Lower lobe of right lung (tissue), 2 donors: ENCODE measurements at places on chromosomes 6 and 20. TPM values are rescaled to one million over a fixed set of nuclear protein-coding genes. Genes with fewer than 3 reads are reported as not detected.

The LY6G6D gene
- total RNA-seq: not detected

DNA sequence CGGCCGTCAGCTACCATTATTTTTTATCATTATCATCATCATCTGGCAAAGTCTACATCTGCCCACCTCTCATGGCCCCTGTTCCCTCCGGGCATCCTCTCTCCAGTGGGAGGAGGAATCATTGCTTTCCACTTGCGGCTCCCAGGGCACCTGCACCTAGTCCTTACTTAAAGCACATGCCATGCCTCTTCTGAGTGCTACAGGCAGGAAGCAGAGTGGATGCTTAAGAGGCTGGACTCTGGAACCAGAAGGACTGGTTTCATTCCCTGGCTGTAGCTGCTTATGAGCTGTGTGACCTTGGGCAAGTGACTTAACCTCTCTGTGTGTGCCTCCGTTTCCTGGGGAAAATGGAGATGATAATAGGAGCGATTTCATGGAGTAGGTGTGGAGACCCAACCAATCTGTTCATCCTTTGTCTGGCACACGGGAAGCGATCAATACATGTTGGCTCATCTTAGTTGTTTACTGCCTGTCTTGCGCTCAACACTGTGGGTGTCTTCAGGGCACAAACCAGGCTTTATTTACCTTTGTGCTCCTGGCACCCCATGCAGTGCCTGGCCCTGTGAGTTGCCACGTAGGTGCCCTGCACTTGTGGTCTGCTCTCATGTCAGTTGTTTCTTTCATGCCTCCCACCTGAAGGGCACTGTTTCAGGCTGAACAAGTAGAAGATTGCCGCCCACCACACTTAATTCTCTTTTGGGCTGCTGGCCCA, 317.0 kb upstream of the SULF2 start:
- no peak overlapping the region for H3K27ac ChIP-seq
- no peaks in the 10 kb centered on the region for H3K27me3 ChIP-seq
- H3K4me1 ChIP-seq: no peaks in the 10 kb centered on the region
- DNase-seq: no peak
- H3K4me3 ChIP-seq: no peak overlapping the region
- no peaks in the 10 kb centered on the region for H3K36me3 ChIP-seq

DNA sequence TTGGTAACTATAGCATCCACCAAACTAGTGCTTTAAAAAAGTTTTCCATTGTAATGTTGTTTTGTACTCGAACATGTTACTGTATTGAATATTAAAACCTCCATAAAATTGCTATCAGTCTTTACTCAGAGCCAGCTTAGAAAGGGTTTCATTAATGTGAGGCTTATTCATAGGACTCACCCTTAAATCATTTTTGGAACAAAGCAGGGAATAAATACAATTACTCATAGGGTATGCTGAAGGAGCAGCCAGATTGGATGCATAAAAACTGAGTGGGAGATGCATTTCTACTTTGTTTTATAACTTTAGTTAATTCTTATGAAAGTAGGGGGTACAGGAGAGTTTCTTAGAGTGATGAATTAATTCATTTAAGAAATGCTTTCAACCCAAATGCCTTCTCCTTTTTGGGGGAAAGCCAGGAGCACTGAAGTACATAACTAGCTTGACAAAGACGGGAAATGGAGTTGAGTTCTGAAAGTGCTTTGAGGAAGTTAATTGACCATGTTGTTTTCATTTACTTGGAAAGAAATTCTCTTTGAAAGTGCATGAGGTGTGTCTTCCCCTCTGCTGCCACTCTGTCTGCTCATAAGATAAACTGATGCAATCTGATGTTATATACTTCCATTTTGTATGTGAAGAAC, 90.3 kb downstream of the RNF144B start:
- peaks cover 18% of the 10 kb centered on the region for H3K4me1 ChIP-seq
- peak overlapping the region; percentile 57 for H3K27ac ChIP-seq
- no peaks in the 10 kb centered on the region for H3K36me3 ChIP-seq
- H3K4me3 ChIP-seq: no peak overlapping the region

- no peaks in the 10 kb centered on the region for H3K27me3 ChIP-seq
- no peaks in the 10 kb centered on the region for H3K4me1 ChIP-seq
- DNase-seq: no peak
- no peaks in the 10 kb centered on the region for H3K36me3 ChIP-seq
Measured at GRCh38 chr6:147933224-147933623, 409.4 kb upstream of the SASH1 start.

DNA sequence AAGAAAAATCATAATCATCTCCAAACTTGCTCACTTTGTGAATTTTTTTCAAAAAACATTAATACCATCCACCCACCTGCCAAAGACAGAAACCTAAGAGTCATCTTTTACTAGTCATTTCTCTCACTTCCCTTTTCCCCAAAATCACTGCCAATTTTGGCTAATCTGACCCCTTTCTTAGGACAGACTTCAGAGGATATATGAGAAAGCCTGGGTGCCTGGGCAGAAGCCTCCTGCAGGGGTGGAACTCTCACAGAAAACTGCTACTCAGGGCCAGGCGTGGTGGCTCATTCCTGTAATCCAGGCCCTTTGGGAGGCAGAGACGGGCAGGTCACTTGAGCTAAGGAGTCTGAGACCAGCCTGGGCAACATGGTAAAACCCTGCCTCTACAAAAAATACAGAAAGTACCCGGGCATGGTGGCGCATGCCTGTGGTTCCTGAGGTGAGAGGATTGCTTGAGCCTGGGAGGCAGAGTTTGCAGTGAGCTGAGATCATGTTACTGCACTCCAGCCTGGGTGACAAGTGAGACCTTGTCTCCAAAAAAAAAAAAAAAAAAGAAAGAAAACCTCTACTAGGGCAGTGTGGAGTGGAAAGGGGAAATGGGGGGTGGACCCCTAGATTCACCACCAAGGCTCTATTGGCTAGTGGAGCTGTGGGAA, 3.8 kb downstream of the DEK start:
- DNase-seq: peak; percentile 49
- peaks cover 45% of the 10 kb centered on the region for H3K4me1 ChIP-seq
- H3K4me3 ChIP-seq: no peak overlapping the region
- H3K27me3 ChIP-seq: no peaks in the 10 kb centered on the region

The CD2AP gene
- 38.1 TPM for total RNA-seq

The TUBB1 gene
- 6.5 TPM for total RNA-seq

DNA sequence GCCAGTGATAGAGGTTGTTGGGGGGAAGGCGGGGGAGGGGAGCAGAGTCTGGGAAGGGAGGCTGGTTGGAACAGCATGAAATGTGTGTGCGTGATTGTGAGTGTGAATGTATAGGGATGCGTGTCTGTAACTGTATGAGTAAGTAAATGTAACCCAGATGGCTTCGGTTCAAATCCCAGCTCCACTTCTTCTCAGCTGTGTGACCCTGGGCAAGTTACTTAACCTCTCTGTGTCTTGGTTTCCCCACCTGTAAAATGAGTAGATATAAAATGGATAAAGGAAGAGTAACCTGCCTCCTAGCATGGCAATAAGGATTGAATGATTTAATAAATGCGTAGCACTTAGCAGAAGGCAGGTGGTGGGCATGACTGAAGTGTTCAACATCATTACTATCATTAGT, 24.1 kb downstream of the MAFB start:
- H3K4me3 ChIP-seq: no peak overlapping the region
- H3K27ac ChIP-seq: no peak overlapping the region
- no peaks in the 10 kb centered on the region for H3K36me3 ChIP-seq
- H3K4me1 ChIP-seq: no peaks in the 10 kb centered on the region

DNA sequence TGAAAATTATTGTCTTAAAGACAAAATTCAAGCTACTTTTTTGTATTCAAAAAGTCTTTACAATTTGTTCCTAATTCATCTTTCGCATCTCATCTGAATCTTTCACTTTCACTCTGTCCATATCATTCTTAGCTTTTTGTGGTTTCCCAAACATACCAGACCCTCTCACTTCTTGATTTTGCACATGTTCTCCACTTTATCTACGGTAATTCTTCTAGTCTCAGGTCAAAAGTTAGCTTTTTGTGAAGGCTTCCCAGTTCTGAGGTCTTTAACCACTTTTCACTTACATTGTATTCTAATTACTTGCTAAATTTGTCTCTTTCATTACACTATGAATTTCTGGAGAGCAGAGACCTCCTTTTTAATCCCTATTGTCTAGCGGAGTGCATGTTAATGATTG, 34.6 kb upstream of the EPHA7 start:
- no peak overlapping the region for H3K4me3 ChIP-seq
- no peaks in the 10 kb centered on the region for H3K27me3 ChIP-seq
- DNase-seq: no peak
- no peaks in the 10 kb centered on the region for H3K4me1 ChIP-seq
- H3K36me3 ChIP-seq: no peaks in the 10 kb centered on the region

The TSHZ2 gene
- 12.6 TPM for total RNA-seq

The ABHD16B gene
- not detected for total RNA-seq

The SOX12 gene
- total RNA-seq: 9.8 TPM

- H3K27me3 ChIP-seq: no peaks in the 10 kb centered on the region
- no peak for DNase-seq
- peaks cover 37% of the 10 kb centered on the region for H3K36me3 ChIP-seq
Measured at GRCh38 chr20:3551681-3552434, 81.0 kb downstream of the ATRN start.
